ENCODE measurements at places on chromosomes 5 and 9.

- no peak overlapping the region for H3K27ac ChIP-seq
- no peak for DNase-seq
- H3K4me3 ChIP-seq: no peak overlapping the region
- no peaks in the 10 kb centered on the region for H3K4me1 ChIP-seq
These were observed 276.0 kb upstream of the RGMB start for GRCh38 chr5:98497418-98497817.

DNA sequence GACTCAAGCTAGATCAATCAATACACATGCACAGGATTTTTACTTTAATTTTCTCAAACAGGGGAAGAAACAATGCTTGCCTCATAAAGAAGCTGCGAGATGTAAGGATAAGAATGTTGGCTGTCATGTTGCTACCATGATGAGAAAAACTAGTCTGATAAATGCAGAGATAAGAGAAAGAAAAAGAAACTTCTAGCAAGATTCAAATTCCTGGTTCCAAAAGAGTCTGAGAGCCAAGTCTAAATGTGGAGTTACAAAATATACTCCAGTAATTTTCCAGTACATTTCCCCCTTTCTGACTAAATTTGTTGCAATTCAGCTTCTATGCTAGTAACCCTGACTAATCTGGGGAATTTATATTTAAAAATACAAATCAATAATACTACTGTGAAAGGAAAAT lies 10.4 kb upstream of the ANXA1 start:
- no peaks in the 10 kb centered on the region for H3K36me3 ChIP-seq
- no peak for DNase-seq
- H3K4me1 ChIP-seq: no peaks in the 10 kb centered on the region
- H3K27me3 ChIP-seq: no peaks in the 10 kb centered on the region

DNA sequence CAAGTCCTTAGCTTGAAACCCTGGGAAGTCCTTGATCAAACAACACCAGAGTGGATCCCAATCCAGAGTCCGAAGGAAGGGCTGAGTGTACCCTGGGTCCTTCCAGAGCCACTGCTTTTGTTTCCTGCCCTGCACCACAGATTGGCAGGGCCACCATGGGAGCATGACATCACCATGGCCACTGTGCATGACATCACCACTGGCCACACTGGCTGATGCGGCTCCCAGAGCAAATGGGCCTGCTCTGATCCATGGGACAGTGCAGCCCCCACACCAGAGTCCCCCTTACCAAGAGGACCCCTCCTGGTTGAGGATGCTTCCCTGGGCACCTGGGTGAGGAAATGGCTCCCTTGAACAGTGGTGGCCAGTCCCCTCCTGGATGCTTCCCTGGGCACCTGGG lies 9.9 kb downstream of the SLC6A3 start:
- no peaks in the 10 kb centered on the region for H3K27me3 ChIP-seq
- H3K36me3 ChIP-seq: no peaks in the 10 kb centered on the region
- H3K4me1 ChIP-seq: no peaks in the 10 kb centered on the region
- H3K27ac ChIP-seq: no peak overlapping the region
- no peak overlapping the region for H3K4me3 ChIP-seq
- no peak for DNase-seq

DNA sequence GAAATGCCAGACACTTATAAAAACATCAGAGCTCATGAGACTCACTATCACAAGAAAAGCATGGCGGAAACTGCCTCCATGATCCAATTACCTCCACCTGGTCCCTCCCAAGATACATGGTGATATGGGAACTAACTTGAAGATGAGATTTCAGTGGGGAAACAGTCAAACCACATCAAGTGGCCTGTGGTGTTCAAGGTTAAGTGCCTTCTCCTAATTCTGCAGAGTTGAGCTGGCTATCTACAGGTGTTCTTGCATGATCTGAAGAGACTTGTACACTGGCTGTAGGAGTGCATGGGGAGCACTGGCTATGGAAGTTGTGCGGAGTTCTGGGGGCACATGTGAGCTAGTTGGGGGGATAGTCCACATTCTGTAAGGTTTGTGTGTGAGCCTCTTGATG lies 34.0 kb upstream of the CKS2 start:
- no peak overlapping the region for H3K4me3 ChIP-seq
- H3K4me1 ChIP-seq: peaks cover 13% of the 10 kb centered on the region
- no peaks in the 10 kb centered on the region for H3K36me3 ChIP-seq
- H3K27ac ChIP-seq: no peak overlapping the region
- no peak for DNase-seq
- H3K27me3 ChIP-seq: no peaks in the 10 kb centered on the region

- peaks cover 5% of the 10 kb centered on the region for H3K27me3 ChIP-seq
- DNase-seq: no peak
- no peak overlapping the region for H3K4me3 ChIP-seq
- no peak overlapping the region for H3K27ac ChIP-seq
These were observed 125.5 kb downstream of the OLFM1 start for GRCh38 chr9:135212961-135213360.

GRCh38 chr9:126207256-126207655 lies 119.4 kb upstream of the MVB12B start:
- no peak overlapping the region for H3K27ac ChIP-seq
- H3K4me3 ChIP-seq: no peak overlapping the region

DNA sequence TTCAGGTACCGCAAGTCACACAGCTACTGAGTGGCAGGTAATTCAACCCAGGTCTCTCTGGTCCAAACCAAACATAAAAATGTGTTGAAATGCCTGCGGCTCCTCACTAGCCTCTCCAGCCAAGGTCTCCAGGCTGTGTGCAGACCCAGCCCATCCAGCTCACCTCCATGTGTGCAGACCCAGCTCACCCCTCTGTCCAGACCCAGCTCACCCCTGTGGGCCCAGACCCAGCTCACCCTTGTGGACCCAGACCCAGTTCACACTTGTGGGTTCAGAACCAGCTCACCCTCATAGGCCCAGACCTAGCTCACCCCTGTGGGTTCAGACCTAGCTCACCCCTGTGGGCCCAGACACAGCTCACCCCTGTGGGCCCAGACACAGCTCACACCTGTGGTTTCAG lies 188.0 kb upstream of the ADCY2 start:
- no peaks in the 10 kb centered on the region for H3K36me3 ChIP-seq
- DNase-seq: no peak
- no peak overlapping the region for H3K27ac ChIP-seq
- no peak overlapping the region for H3K4me3 ChIP-seq
- H3K27me3 ChIP-seq: no peaks in the 10 kb centered on the region

DNA sequence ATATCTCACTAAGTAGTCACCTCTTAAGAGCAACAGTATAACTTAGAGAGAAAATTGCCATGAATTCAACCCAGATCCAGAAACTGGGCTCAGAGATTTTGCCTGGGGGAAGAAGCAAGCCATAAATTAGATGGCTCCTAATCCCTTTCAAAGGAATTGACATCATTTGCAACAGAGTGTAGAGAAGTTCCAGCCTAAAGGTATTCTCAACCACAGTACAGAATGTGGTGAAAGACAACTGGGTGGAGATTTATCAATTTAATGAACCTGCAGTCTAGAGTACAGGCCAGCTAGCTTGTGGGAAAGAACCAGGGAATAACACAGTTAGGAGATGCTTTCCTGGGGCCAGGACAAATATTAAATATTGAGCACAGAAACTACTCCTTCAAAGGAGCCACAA lies 39.6 kb downstream of the CDKL3 start:
- no peak for DNase-seq
- H3K36me3 ChIP-seq: no peaks in the 10 kb centered on the region
- no peak overlapping the region for H3K27ac ChIP-seq
- no peaks in the 10 kb centered on the region for H3K27me3 ChIP-seq
- no peak overlapping the region for H3K4me3 ChIP-seq
